GM23248 (cell line): ENCODE measurements at places on chromosomes 4 and X.

DNA sequence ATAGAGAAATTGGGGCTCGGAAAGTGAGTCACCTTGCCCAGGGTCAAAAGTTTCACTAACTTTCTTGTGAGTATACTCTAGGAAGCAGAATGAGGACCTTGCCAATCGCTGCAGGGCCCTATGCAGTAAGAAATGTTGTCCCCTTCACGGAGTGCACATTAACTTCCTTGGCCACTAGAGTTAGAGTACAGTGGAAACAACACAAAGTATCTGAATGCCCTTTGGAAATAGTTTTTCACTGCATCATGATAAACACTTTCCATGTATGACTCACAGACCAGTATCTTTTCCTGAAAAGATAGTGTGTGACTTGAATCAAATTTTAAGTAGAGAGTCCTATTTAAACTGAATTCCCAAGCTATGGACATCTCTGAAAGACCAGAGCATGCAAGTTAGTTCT is 45.5 kb upstream of the STK26 start:
- peak; percentile 6 for DNase-seq

DNA sequence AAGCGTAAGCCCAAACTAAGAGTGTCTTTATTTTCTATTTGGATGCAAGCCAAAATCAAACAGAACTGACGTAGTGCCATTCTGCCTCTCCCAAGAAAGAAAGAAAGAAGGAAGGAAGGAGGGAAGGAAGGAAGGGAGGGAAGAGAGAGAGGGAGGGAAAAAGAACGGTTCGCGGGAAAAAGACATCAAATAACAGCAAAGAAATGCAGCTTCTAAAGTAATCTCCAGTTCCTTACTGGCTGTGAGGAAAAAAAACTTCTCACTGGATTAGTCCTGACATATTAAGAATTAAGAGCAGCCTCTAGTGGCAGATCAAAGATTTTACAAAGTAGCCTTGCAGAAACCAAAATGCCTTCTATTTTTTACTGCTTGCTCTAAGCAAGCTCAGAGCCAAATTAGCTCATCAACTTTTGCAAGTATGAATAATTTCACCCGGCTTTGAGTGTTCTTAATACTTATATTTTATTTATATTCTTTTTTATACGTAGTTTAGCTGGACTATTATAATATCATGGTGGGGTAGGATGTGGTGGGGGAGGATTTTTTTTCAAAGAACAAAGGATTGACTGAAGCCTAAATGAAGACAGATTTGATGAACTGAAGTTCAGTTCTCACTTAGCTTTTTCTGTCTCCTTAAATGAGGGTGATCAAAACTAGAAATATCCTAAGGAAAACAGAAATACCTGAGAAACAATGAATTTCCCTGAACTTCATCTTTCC is 36.6 kb downstream of the PITX2 start:
- peak; percentile 87 for DNase-seq

- peak; percentile 71 for DNase-seq
Measured at GRCh38 chr4:8910822-8911315, 39.2 kb upstream of the HMX1 start.

- no peak for DNase-seq
Measured at GRCh38 chrX:2717312-2717711, 26.2 kb downstream of the CD99 start.

DNA sequence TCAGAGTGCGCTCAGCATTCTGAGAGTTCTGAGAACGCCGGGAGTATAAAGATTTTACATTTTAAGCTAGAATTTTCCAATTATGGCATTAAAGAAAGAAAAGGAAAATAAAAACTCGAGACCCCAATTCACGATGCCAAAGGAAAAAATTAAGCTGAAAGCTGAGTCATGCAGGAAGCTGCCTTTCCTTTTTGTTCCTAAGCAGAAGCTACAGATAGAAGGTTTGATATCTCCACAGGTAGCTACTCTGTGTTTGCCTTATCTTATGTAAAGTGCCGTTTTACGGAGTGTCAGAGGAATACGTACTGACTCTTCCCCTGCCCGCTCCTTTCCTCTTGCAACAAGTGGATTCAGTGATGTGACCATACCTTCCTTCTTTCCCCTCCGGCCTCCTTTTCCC is 10.8 kb upstream of the SORBS2 start:
- no peak for DNase-seq

GRCh38 chr4:153954654-153955053 is 165.8 kb upstream of the SFRP2 start:
- no peak for DNase-seq

- no peak for DNase-seq
Measured at GRCh38 chrX:108735091-108735678, 1.2 kb downstream of the IRS4 start.

- no peak for DNase-seq
Measured at GRCh38 chrX:134718966-134719317, 60.7 kb upstream of the PLAC1 start.

GRCh38 chrX:40952855-40953254 is 132.4 kb upstream of the USP9X start:
- peak; percentile 36 for DNase-seq

DNA sequence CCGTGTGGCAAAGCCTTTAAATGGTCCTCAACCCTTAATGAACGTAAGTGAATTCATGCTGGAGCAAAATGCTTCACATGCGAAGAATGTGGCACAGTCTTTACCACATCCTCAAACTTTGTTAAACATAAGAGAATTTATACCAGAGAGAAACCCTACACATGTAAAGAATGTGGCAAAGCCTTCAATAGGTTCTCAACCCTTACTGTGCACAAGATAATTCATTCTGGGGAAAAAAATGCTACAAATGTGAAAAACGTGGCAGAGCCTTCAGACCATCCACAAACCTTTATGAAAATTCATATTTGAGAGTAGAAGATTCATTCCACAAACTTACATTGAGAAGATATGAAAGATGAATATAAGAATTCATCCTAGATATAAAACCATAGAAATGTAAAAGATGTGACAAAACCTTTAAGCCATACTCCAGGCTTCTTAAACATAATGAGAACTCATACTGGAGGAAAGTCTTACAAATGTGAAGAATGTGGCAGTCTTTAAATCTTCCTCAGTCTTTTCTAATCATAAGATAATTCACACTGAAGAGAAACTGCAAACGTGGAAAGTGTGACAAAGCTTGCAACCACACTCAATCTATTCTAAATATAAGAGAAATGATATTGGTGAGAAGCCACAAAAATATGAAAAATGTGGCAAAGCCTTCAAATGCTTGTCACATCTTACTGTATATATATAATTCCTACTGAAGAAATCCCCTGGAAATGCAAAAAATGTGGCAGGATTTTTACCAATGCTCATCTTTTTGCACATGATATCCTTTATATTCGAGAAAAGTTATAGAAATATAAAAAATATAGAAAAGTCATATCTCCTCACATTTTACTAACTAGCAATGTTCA is 36.9 kb downstream of the ZNF141 start:
- no peak for DNase-seq

DNA sequence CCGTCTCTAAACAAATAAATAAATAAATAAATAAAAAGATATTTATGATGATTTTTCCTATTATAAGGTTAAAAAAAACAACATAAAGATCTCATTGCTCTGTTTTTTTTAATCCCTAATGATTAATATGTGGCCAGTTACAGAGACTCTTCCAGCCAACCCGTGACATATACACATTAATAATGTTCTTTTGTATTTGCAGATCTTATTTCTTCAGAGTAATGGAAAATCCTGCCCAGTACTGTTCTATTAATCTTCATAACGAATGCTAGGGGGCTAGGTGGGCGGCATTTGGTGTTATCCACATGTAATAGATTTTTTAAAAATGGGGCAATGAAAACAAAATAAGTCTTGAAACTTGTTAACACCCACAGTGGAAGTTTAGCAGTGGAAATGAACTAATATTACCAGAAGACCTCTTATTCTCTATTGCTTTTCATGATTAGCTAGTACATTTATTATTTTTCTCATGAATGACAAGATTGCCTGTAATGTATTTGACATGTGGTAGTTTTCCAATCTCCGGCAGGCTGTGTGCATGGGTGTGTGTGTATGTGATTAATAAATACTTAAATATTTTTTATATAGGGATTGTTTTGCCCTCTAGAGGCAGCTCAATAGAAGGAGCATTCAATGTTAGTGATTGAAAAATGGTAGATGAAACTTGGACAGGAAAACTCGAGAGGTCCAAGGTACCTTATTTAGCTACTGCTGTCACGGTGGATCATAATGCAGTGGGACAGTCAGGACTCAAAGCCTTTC is 457.4 kb downstream of the IL1RAPL1 start:
- DNase-seq, result no peak

DNA sequence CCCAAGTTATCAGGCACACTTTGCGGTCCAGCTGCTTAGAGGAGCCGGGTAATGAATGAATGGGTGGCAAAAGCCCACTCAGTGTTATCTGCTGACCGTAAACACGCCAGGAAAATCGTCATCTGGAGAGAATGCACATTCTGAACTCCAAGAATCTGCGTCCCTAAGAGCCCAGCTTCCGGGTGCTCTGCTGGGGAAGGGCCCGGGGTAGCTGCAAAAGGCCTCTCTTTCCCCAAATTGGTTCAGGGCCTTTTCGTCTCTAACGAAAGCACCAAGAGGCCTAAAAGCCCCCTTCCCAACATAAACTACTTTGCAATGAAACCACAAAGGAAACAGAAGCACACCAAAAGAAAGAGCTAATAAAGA is 1.6 kb upstream of the SFRP2 start:
- no peak for DNase-seq

DNA sequence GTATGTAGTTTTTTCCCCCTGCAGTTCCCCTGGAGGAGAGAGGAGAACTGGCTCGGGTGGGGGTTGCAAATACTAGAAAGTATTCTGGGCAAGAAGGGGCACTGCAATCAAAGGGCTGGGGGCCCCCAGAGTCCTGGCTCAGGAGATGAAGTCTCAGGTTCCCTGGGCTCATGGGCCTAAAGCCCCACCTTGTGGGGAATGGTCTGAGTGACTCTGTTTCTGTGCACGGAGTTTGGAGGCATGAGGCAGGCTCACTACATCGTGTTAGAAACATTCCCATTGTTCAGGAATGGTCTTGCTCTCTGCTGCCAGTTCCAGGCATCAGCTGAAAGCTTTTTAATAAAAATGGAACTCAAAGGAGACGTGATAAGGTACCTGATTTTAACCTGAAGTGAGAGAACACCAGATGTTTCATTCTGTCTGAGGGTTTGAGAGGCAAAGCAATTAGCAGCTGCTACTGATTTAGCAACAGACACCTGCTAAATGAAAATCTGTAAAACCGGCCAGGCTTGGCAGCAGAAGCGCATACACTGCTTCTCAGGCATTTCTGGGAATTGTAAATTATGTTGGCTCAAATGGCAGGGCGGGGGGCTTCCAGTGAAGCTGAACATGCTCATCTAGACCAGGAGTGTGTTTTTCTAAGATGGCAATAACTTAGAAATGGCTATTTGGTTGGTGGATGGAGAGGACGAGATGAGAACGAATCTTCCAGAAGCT is 122.7 kb downstream of the TMEM164 start:
- DNase-seq, result no peak

DNA sequence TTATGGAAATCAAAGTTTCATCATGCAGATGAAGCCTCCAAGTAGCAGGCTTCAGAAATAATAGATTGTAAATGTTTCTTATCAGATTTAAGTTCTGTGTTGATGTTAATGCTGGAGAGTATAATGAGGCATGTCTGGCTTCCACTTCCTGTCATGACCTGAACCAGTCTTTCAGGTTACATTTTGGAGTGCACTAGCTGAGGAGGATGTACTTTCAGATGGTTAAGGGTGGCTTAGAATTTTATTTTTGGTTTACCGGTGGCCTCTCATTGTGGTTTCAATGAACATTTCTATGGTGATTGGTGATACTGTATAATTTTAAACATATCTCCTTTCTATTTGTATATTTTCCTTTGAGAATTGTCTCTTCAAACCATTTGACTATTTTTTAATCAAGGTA is 890.4 kb downstream of the SH3BGRL start:
- no peak for DNase-seq

- DNase-seq, result no peak
Measured at GRCh38 chr4:121256887-121257466, 92.9 kb upstream of the TNIP3 start.

DNA sequence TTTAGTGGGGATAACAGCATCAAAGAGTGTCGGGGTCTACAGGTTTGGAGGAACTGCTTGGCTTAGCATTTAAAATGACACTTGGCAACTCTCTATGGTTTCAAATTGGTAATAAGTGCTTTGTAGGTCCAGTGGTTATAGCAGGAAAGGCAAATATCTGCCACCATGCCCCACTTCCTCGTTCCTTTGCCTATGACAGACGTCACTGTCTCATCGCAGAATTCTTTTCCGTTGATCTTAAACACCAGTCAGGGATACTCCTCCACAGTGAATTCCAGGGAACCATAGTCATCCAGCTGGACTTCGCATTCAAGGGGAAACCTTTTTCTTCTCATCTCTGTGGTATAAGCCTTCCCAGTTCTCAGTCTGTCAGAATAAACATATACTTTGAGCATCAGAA is 319.1 kb downstream of the GPAT3 start:
- DNase-seq, result peak; percentile 95

- DNase-seq, result peak; percentile 45
Measured at GRCh38 chrX:134484039-134484438, 24.1 kb downstream of the HPRT1 start.

DNA sequence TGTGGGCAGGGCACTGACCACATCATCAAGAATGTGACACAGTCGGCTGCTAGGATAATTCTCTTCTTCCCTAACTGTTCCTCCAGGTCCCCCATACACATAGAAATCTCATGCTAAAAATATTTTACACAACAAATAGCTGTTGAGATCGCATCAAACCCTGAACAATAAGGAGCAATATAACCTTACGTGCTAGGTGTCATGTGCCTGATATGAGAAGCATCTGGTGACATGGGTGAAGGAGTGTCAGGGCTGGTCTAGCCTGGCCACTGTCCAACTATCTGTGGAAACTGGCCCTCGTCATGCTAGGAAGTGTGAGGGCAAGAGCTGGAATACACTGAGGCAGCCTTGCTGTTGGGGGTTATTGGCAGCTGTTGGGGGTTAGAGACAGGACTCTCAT is 167.3 kb upstream of the PGRMC2 start:
- DNase-seq, result no peak

GRCh38 chr4:15451866-15452765 is 17.6 kb upstream of the CC2D2A start:
- DNase-seq, result peak; percentile 94

GRCh38 chr4:105709081-105709450 is 482 bp downstream of the GSTCD start:
- DNase-seq, result peak; percentile 57

DNA sequence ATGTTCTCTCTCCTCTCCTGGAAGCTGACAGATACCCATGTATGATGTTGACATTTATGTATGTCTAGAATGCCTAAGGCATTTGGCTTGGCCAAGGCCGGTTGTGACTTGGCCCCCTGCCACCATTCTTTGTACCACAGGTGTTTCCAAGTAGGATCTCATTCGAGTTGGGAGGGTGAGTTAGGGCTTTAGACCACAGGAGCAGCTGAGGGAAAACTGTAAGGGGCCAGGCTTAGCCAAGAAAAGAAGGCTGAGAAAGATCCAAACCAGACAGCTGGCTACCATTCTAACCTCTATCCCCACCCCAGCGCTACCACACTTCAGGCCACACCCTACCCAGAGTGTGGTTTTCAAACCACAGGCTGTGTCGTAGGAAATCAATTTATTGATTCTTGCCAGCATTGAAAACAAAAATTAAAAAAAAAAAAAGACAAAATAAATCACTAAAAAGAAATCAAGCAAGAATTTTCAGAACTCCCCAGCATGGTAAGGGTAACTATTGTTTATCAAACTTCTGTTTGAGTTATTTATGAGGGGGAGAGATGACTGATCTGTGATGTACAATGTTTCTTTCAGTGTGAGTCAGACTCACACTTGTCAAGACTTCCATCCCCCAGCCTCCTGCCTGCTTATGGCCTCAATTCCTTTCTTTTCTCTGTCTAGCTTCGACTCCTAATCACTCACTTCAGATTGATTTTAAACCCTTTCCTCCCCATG is 9.9 kb downstream of the TMSB4X start:
- DNase-seq, result peak; percentile 31
